Effector CD8-positive, alpha-beta T cell (primary cell): ENCODE measurements at places on chromosomes 13 and 19.

- no peak for DNase-seq
Measured at GRCh38 chr19:48918801-48919247, 14.7 kb upstream of the DHDH start.

DNA sequence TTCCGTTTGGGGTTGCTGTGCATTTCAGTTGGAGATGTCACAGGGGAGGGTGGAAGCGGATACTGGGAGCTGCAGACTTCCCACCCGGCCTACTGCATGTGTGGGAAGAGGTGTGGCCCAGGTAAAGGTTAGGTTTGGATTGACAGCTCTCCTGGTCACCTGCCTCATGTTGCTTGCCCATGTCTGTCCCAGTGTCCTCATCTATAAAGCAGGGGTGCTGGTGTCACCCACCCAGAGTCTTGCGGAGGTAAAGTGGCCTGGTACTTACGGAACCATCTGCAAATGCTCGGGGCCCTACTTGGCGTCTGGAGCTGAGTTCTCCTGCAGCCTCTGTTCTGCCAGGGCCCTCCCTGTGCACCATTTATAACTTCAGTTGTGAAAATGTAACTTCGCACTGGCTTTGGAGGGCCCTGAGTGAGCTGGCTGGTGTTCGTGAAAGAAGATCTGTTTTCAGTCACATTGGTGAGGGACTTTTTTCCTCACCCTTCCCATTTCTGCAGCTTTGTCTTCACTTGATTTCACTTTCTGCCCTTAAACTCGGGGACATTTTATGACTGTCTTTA, 65.1 kb upstream of the TEX29 start:
- DNase-seq: no peak

DNA sequence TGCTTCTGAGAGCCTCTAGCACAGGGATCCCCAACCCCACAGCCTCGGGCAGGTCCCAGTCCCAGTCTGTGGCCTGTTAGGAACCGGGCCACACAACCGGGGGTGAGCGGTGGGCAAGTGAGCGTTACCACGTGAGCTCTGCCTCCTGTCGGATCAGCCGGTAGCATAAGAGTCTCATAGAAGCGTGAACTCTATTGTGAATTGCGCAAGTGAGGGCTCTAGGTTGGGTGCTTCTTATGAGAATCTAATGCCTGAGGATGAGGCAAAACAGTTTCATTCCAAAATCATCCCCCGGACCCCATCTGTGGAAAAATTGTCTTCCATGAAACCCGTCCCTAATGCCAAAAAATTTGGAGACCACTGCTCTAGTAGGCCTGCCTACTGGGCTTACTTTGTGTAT, 87.0 kb upstream of the UBL3 start:
- DNase-seq: no peak

DNA sequence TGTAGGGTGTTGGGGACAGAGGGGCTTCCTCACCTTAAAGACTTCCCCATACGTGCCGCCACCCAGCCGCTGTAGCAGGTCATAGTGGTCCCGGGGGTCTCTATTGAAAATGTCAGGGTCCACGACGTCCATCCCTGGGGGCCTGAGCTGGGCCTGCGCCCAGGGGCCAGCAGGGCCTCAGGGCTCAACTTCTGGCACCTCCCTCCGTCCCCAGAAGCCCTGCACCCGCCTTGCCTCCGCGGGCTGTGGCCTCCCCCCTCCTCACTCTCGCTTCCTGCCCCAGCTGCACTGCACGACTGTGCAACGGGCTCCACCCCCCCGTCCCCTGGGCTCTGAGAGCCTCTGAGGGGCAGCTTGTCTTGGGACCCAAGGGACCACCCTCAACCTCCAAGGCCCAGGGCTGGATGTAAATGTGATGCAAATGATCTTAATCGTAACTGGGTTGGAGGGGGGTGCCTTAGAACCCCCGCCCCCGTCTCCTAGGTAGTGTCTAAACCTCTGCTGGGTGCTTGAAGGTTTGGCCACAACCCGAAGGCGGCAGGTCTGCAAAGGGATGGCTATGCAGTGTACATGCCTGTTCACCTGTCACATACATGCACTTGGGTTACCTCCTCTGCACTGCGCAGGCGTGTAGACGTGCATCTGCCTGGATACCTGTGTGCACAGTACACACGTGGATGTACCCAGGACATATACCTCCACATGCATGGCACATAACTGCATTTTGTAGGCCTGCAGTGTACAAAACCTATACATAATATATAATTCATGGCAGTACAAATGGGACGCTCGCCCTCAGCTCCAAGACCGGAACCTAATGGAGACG, at the start of gene MAP4K1:
Gene MAP4K1, minus strand, starts transcription at position 190 of the 826 bp plus-strand sequence. Its CDS starts 58 bp downstream, at position 132.
- DNase-seq: peak; percentile 40

DNA sequence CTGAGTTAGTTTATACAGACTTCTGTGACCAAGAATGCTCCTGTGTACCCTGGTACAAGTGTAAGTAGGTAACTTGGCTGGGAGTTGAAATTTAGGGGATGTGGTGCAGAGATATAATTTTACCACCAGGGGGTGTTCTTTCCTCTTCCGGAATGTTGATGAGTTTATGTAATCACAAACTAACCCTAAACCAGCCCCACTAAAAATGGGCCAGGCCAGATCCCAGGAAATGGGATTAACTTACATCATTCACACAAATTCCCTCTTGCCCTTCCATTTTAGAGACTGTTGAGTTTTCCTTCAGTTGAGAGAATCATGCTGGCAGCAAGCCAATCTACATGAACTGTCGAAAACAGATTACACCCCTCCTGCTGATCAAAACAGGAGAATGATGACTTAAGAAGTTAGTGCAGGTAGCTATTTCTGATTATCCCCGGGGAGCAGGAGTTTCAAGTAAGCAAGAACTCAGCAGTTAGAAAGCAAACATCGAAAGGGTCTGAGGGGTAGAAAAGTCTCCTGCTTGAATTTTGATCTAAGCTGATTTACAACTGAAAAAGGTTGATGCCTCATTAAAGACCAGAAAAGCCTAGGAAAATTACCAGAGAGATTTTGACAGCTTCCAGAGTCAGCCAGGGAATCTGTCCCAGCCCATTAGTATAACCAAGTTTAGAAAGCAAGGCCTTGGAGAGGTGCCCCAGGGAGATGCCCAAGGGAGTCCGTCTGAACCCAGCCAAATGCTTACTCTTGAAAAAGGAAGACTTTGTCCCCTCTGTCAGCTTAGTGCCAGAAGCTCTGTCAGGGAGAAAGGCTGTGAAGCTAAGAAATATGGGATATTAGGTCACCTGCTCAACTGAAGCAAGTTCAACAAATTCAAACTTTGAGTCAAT, 32.3 kb upstream of the MED4 start:
- DNase-seq: peak; percentile 7

DNA sequence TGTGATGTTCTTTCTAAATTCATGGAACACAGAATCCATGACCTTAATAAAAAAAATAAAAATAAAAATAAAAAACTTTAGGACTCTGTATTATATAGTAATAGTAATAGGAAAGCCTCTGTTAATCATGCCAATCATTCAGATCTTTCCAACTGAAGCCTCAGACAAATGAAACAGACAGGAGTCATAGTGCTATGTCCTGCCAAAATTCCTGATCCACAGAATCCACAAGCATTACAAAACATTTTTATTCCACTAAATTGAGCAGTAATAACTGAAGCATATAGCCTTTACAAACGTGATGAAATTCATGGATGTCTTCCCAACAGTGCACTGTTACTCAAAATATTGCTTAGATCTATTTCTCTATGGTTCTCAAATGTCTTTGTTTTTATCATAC, 820.6 kb upstream of the PCDH9 start:
- no peak for DNase-seq

DNA sequence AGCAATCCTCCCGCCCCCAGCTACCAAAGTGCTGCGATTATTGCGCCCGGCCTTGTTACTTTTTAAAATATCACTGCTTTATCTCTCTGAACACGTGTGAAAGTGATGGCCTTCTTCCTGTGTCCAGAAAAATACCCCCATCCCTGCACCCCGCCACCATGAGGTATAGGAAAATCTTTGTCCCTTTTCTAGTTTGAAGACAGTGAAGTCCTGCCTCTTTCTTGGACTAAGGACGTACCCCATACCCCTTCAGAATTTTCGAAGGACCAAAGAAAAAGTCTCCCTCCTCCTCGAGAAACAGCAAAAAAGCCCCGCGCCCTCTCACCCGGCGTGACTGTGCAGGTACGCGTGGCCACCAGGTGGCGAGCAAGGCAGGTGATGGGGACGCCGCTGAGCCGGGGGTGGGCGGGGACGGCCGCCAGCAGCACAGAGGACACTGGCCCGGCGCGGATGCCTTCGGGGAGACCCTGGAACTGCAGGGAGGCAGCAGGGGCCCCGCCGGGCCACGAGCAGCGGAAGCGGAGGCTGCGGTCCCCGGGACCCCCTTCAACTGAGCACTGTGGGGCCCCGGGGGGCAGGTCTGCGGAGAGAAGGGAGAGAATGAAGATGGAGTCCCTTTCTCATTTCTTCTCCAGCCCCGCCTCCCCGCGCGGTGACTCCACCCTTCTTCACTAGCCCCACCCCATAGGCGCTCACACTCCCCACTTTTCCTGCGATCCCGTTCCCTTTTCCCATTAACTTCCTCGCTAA, 3.2 kb downstream of the VSIG10L start:
- DNase-seq: peak; percentile 70

DNA sequence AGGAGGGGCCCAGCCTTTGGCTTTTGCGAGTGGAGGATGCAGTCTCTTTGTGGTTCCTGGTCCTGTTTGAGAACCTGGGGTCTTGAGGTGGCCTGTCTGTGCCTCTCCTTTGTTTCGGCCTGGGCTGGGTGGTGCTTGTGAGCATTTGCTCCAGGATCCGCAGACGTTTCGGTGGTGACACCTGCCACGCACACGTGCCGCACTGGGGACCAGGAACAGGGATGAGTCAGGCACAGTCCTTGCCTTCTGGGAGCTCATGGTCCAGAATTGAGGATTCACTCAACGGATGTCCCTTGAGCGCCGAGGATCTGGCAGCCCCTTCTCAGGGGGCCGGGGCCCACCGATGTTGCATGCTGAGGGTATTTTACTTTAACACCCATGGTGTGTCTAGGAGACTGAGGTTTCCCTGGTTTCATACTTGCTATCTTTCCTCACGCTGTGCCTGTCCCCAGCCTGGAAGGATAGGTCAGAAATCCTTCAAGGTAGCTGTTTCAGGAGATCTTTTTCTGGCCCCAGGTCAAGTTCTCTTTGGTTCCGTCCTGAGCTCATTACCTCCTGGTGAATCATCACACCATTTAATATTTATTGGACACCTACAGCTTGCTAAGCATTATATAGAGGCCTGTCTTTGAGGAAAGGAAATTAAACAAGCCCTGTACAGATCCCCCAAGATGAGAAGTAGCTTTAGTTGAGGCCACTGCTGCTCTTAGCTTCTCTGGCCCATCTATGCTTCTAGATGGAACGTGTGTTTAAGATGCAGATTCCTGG, 5.1 kb downstream of the HDGFL2 start:
- DNase-seq: no peak
